ENCODE measurements at places on chromosomes 7 and 10.

DNA sequence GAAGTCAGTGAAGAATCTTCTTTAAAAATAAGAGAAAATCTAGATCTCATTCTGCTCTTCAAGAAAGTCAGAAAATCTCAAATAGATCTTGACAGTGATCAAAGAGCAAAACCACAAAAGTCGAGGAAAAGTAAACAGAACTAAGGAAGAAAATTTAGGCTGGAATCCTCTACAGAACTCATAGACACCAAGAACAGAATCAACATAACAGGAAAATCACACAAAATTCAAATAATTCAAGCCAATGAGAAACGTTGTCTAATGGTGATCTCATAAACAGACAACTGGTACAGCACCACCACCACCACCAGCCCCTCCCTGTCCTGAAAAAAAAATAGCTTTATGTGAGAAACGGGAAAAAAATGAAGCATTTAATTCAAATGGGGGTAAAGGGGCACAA is 6.9 kb downstream of the ITGB1 start:
- no peaks in the 10 kb centered on the region for H3K27me3 ChIP-seq
- H3K36me3 ChIP-seq: no peaks in the 10 kb centered on the region
- no peak for DNase-seq
- H3K27ac ChIP-seq: no peak overlapping the region
- peaks cover 49% of the 10 kb centered on the region for H3K4me1 ChIP-seq
- no peak overlapping the region for H3K4me3 ChIP-seq

DNA sequence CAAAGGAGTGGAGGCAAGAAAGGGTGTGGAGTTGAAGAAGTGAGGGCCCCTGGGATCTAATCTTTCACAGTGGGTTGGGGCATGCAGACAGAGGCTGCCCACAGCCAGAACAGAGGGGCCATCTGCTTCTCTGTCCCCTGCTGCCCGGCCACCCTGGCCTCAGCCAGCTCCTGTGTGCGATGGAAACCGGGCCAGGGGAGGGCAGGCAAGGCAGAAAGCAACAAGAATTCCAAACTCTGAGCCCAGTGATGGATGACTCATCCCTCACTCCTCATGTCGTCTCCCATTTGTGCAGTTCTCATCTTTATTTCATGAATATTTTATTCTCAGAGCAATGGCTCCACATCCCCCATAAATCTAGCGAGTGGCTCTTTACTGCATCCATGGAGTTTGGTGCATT is 757.1 kb downstream of the GRID1 start:
- H3K4me3 ChIP-seq: no peak overlapping the region
- no peaks in the 10 kb centered on the region for H3K27me3 ChIP-seq
- H3K4me1 ChIP-seq: no peaks in the 10 kb centered on the region

- no peaks in the 10 kb centered on the region for H3K36me3 ChIP-seq
- no peaks in the 10 kb centered on the region for H3K4me1 ChIP-seq
- no peak for DNase-seq
- no peak overlapping the region for H3K27ac ChIP-seq
These were observed 149.1 kb downstream of the MAPK8 start for GRCh38 chr10:48455392-48456151.

- H3K4me1 ChIP-seq: peaks cover 9% of the 10 kb centered on the region
- H3K27me3 ChIP-seq: no peaks in the 10 kb centered on the region
- no peak overlapping the region for H3K27ac ChIP-seq
- H3K4me3 ChIP-seq: no peak overlapping the region
These were observed 5.2 kb downstream of the SFMBT2 start for GRCh38 chr10:7405637-7406036.

DNA sequence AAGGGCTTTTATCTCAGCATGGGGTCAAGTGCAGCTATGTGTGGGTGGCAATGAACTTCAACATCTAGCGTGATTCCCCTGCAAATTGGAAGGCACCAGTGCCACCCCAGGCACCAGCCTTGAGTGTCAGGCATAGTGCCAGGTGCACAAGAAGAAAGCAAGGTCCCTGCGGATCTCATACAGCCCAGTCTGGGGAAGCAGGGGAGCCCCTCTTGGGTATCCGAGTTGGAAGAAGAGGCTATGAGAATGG is 269.0 kb downstream of the RPS24 start:
- H3K4me3 ChIP-seq: peak overlapping the region; percentile 29
- no peak for DNase-seq
- H3K27me3 ChIP-seq: no peaks in the 10 kb centered on the region
- no peaks in the 10 kb centered on the region for H3K36me3 ChIP-seq

DNA sequence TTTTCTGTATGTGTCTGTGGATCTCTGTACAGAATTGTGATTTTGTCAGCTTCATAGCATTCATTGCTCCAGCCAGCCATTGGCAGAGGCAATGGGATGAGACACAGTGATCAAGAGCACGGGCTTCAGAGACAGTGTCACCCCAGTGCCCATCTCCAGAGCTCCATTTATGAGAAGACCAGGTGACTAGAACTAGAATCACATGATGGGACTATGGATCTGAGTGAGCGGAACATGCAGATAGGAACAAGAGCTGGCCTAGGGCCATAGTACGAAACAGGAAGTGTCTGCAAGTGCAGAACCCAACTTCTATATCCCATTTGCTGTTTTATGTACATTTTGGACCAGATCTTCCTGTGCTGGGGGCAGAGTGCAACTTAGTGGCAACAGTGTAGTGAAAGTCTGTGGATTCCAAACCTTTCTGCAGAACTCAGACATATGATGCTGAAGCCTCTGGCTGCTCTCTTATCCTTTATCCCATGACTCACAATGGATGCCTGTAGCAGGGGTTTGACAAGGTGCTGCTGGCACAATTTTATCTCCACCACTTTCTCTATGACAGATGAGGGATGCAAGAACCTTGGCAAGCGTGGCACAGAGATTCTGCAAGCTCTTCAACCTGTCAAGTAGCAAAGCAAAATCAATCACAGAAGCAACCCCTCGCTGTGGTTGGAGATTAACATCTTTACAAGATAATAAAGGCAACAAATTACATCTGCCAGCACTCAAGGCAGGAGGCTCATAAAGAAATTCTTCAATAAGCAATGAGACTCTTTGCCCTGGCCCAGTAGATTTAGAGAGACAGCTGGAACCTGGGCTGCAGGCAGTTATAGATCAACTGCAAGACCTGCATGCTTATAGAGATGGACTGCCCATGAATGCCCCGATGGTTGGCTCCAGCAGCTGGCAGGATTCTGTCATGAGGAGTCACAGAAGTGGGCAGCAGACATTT is 681.3 kb downstream of the TNS3 start:
- H3K27ac ChIP-seq: no peak overlapping the region
- no peak overlapping the region for H3K4me3 ChIP-seq
- H3K27me3 ChIP-seq: no peaks in the 10 kb centered on the region
- peak; percentile 25 for DNase-seq
- H3K4me1 ChIP-seq: no peaks in the 10 kb centered on the region

DNA sequence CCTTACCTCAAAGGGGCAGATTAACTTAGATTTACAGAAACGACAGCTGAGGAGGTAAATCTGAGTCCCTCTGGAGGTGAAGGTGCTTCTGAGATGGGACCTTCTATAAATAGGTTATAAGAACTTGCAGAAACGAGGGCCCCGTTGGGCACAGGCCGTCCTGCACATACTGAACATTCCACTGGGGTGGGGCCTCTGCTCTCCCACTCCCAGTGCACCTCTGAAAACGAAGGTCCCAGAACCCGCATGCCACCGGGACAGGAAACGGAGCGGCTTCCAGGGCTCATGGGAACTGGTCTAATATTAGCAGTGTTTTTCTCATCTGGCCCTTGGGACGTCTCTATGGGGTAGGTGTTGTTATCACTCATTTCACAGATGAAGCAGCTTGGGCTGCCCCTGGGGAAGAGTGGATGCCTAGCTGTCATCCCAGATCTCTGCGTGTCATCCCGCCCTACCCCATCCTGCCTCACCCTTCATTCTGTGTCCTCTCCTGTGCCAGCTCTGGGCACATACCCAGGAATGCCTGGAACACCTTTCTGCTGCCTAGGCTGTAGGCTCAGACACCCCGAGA is 19.6 kb downstream of the C10orf62 start:
- no peaks in the 10 kb centered on the region for H3K36me3 ChIP-seq
- DNase-seq: no peak
- no peaks in the 10 kb centered on the region for H3K4me1 ChIP-seq

DNA sequence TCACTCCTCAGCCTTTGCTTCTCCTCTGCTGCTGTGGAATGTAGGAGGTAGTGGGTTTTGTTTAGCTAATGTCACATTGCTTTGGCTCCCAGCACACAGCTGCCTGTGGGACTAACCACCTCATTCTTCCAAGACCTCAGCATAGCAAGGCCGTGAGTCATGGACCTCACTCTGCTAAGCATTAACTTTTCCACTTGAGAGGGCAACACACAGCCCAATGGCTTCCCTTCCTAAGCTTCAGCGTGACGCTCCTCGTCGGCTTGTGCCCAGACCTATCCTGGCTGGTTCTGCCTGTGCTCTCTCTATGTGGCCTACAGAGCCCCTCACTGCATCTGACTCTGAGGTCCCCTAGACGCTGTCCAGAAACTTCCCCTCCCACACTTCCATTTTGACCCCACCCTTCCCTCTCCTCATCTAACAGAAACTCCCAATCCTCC is 23.3 kb downstream of the MYOF start:
- no peaks in the 10 kb centered on the region for H3K27me3 ChIP-seq
- peak overlapping the region; percentile 78 for H3K27ac ChIP-seq
- H3K4me1 ChIP-seq: peaks cover 28% of the 10 kb centered on the region
- no peaks in the 10 kb centered on the region for H3K36me3 ChIP-seq
- peak; percentile 90 for DNase-seq
- H3K4me3 ChIP-seq: no peak overlapping the region

- no peaks in the 10 kb centered on the region for H3K36me3 ChIP-seq
- H3K4me3 ChIP-seq: no peak overlapping the region
- no peak overlapping the region for H3K27ac ChIP-seq
- no peaks in the 10 kb centered on the region for H3K4me1 ChIP-seq
- DNase-seq: no peak
- no peaks in the 10 kb centered on the region for H3K27me3 ChIP-seq
These were observed 550 bp upstream of the ANK3 start for GRCh38 chr10:60390224-60390626.

DNA sequence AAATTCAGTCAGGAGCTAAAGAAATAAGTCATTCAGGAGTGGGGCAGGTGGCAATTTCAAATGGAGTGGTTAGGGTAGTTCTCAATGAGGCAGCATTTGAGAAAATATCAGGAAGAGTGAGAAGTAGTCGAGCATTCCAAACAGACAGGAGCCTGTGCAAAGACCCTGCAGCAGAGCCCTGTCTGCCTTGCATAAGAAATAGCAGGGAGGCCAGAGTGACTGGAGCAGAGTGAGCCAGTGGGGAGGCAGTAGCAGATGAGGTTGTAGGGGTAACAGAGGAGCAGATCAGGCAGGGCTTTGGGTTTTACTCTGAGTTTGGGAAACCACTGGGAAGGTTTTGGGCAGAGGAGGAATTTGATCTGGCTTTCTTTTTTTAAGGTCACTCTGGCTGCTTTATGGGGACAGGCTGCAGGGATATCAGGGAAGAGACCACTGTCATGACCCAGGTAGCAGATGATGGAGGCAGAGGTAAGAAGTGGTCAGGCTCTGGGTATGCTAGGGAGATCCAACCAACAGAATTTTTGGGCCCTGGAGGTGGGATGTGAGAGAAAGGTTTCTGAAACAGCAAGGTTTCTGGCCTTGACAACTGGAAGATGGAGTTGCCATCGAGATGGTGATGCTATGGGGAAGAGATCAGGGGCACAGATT is 1.3 kb upstream of the BLVRA start:
- H3K36me3 ChIP-seq: no peaks in the 10 kb centered on the region
- H3K4me1 ChIP-seq: peaks cover 16% of the 10 kb centered on the region
- no peaks in the 10 kb centered on the region for H3K27me3 ChIP-seq

DNA sequence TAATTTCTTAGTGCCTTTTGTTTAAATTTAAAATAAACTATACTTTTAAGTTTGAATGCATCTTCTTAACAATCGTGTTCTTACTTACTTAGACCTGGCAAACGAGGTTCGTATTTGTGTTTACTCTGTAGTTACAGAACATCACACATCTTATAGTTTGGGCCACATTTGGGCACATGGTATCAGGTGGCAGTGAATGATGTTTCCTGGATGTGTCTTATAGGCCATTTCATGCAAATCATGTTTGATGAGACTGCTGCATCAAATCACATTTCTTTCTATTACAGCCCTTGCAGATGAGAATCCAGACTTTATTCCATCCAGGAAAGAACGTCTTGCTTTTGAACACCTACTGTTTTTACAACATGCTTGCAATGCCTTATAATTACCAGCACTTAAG is 78.5 kb downstream of the RBM33 start:
- H3K4me3 ChIP-seq: no peak overlapping the region
- no peaks in the 10 kb centered on the region for H3K27me3 ChIP-seq
- H3K4me1 ChIP-seq: peaks cover 14% of the 10 kb centered on the region

GRCh38 chr10:72563327-72563932 is 62.4 kb downstream of the MICU1 start:
- peaks cover 7% of the 10 kb centered on the region for H3K36me3 ChIP-seq
- H3K27me3 ChIP-seq: no peaks in the 10 kb centered on the region
- no peak overlapping the region for H3K27ac ChIP-seq

GRCh38 chr7:13790611-13791010 is 198.9 kb downstream of the ETV1 start:
- no peak overlapping the region for H3K4me3 ChIP-seq
- no peaks in the 10 kb centered on the region for H3K27me3 ChIP-seq
- no peak for DNase-seq
- H3K36me3 ChIP-seq: no peaks in the 10 kb centered on the region

GRCh38 chr10:48309711-48310226 is 3.3 kb downstream of the MAPK8 start:
- H3K36me3 ChIP-seq: no peaks in the 10 kb centered on the region
- DNase-seq: no peak
- H3K4me3 ChIP-seq: no peak overlapping the region
- H3K27ac ChIP-seq: no peak overlapping the region
- H3K4me1 ChIP-seq: peaks cover 7% of the 10 kb centered on the region

Measured in adrenal gland (tissue), 19 donors.